HAP-1 (cell line): ENCODE measurements at places on chromosomes 3 and 15.
A peak's percentile ranks its signal among the peaks of the same experiment; 100 is the strongest.

DNA sequence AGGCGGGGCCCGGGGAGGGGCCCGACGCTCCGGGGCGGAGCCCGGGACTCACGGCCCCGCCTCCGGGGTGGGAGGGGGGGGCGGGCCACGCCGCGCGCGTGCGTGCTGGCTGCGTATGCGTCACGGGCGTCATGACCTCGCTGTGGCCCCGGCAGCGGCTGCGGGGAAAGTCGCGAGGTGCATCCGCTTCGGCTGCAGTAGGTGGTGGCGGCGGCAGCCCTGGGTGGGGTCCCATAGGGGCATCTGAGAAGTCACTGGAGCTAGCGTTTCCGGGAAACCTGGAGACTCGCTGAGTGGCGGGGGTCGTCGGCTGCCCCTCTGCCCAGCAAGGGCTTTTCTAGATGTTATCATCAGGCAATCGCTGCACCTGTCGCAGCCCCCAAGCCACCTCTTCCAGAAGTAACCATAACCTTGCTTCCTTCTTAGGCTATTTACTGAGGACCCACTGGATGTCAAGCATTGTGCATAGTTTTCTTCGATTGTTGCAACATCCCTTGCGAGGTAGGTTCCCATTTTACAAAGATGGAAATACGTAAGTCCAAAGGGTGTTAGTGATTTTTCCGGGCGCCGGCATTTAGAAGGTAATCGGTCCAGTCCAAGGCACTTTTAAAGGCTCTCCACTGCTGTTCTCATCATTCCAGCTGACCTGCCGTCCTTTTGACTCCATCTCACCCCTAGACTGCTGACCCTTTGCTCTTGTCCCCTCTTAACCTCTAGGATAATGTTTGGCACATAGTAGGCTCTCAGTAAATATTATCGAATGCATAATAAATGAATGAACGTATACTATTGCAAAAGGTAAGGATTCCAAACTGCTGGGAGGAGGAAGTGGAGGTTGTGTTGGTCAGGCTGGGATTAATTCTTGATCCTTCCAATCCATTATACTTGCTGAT lies at the start of gene GDPGP1:
Gene GDPGP1 (plus strand): TSS at position 114 of the 893 bp plus-strand sequence. CDS start 6,700 bp downstream, outside the sequence.
- no peak for DNase-seq

GRCh38 chr3:2096216-2096615 lies 2.5 kb upstream of the CNTN4 start:
- no peak for DNase-seq

DNA sequence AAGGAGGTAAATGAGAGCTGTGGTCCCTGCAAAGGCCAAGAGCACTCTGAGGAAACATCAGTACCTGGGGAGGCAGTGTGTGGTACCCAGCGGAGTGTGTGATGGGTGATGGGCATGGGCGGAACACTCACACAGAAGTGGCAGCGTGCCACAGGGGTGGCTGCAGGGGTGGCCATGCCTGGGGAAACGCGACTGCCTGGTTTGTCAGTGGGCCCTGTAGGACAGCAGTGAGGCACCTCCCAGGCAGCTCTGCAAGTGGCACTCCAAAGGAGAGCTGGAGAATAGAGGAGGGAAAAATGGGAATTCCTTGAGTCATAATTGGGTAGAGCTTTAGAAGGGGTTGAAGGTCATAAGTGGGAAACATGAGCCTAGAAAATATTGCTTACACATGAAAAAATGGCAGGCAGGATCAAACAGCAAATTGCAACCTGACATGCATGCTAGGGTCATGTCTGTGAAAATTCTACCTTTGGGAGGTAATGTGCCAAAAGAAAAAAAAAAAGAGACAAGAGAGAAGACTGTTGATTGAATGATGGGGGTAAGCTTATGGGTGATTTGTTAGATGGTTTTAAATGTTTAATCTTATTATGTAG lies 138.4 kb downstream of the RPLP1 start:
- no peak for DNase-seq

DNA sequence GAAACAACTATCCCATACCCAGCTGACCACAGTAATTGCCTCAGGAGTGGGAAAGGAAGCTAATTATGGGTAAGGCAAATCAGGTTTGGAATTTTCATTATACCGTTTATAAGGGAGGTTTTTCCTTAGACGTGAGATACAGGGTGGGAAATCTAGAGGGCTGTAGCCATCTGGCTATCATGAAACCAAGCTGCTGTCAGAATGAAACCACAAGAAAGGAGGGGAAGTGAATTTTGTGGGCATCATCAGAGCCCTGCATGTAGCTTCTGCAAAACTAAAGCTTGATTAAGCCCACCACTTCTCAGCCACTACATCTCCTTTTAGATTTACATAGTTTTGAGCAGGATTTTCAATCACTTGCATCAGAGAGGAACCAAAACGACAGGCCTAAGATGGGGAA lies 893.5 kb downstream of the TUSC7 start:
- no peak for DNase-seq

DNA sequence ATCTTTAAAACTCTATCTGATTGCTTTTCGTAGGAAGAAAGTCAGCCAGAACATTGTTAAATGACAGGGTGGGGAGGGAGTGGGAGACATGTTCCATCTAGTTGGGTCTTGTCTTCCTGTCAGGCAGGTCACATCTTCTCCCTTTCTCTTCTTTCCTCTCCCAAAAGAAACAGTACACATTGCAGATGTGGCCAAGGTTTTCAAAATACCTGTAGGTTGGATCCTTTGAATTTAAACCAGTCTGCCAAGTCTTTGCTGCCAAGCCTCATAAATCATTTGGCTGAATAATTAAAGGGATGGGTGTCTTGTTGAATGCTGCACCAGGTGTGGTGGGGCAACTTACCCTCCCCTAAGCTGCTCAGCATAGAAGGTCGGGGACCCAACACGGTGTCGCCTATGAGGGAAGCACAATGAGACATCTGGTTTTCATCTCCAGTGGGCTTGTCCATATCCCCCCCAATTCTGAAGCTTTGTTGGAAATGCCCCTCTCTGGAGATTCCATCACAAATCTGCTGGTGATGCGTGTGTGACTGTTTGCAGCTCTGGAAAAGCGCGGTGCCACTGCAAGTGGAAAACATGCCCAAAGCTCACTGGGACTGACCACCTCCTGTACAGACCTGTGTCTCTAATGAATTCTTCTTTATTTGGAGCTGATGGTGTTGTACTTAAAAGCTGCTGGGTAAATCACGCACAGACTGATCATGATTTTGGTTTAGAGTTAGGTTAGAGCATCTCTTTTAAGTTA lies 112.6 kb downstream of the FILIP1L start:
- DNase-seq, result no peak

- DNase-seq, result peak; percentile 66
These were observed 123.1 kb upstream of the DPH6 start for GRCh38 chr15:35669021-35669420.

GRCh38 chr15:79066391-79067071 lies 24.0 kb downstream of the RASGRF1 start:
- DNase-seq, result no peak

- DNase-seq, result no peak
These were observed 33.9 kb downstream of the DET1 start for GRCh38 chr15:88512601-88513000.

GRCh38 chr15:32908135-32908801 lies 190.5 kb downstream of the GREM1 start:
- no peak for DNase-seq
